ENCODE measurements at places on chromosomes 1 and 21.

DNA sequence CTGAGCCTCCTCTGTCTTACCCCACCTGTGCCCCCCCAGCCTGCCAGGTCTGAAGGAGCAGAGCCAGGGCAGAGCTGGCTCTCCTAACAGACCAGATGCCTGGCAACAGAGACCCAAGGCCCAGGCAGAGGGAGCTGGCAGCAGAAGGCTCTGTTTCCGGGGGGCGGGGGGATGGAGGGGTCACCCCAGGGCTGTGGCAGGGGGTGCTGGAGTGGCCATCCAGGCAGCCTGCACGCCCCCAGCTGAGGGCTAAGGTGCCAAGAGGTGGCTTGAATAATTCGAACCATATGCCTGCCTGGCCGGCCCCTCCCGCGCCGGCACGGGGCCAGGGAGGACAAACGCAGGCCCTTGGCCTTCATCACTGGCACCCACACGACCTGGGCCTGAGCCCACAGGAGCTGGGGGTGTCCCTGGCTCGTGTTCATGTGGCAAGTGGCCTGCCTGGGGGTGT lies 16.0 kb upstream of the PLEKHG5 start:
- no peak for DNase-seq

- no peak for DNase-seq
Measured at GRCh38 chr1:19210772-19211549, 895 bp upstream of the UBR4 start.

DNA sequence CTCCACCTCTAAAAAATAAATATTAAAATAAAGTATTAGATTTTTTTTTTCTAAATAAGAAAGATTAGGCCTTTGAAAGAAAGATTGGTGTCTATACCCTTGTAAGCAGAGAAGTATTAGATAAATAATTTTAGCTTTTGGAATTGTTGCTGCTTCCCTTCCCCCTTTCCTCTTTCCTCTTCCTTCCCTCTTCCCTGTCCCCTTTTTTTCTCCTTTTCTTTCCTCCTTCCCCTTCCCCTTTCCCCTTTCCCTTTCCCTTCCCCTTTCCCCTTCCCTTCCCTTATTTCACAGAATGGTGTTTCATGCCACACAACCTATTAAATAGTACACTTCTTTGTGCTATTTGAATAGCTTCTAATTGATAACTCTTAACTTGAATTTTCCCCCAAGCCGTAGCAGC lies 69.8 kb upstream of the QSOX1 start:
- DNase-seq = no peak

DNA sequence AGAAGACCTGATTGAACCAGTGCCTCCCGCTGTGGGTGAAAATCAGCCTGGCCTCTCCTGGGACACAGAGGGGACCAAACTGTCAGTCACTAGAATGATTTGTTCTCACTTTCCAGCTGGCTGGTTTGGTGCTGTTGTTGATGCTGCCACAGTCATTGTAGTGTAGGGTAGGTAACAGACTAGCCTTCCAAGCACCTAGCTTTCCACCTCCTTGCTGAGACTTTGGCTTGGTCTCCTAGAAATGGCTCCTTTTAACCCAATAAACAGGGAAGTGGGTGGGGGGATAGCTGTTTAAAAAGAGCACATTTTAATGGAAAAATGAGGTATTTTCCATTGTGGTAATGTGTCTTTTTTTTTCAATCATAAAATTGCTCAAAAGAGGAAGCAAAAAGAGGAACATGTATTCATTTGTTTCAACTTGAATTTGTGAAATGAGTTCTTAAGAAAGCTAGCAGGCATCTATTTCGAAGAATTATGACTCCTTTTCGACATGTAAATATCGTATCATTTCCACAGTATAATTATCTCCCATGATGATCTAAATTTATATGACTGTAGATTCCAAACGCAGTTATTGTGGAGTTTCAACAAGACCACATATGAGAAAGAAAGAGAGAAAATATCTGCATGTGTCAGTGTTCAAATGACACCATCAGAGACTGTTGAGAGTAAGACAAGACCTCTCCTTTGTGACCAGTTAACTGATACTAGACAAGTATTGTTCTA lies 190.1 kb downstream of the HLX start:
- no peak for DNase-seq

DNA sequence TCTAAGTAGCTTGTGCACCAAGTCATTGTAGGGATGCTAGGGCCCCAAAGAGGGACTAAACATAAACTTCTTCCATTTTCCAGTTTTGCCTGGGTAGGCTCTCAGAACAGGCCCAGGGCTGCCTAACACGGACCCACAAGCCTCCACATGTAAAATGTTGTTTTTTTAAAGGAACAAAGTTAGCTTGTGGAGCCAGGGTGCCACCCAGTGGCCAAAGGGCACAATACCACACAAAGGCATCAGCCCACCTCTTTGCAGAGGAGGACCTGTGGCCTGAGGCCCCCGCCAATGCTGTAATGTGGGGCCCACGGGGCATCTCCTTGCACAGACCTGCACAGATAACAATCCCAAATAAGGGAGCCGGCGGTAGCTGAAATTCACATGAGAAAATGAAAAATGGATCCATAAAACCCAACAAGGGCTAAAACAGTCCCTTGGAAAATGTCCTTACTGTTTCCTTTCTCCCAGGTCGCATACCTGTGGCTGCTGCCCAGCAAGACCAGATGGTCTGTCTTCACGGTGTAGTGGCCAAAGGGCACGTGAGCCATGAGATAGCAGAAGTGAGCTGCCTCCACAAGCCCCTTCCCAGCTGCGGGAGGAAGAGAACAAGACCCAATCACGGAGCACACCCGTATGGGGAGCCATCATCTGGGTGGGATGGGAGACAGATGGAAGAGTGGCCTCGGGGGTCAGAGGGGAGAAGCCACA lies 23.8 kb downstream of the SEC16B start:
- no peak for DNase-seq

DNA sequence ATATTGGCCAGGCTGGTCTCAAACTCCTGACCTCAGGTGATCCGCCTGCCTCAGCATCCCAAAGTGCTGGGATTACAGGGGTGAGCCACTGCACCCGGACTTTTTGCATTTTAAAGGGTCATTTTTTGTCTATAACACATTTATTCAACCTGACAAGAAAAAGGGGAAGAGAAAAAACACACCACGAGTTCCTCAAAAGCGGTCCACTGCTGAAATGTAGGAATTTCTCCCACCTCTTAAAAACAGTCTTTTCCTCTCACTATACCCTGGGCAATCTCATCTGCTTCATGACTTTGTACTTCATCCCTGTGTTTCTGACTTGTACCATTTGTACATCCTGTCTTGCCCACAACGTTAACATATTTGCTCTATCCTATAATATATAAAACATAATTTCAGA lies 413.3 kb upstream of the PTBP2 start:
- DNase-seq = no peak

- DNase-seq = no peak
Measured at GRCh38 chr1:26197813-26198212, 7.4 kb downstream of the CATSPER4 start.

DNA sequence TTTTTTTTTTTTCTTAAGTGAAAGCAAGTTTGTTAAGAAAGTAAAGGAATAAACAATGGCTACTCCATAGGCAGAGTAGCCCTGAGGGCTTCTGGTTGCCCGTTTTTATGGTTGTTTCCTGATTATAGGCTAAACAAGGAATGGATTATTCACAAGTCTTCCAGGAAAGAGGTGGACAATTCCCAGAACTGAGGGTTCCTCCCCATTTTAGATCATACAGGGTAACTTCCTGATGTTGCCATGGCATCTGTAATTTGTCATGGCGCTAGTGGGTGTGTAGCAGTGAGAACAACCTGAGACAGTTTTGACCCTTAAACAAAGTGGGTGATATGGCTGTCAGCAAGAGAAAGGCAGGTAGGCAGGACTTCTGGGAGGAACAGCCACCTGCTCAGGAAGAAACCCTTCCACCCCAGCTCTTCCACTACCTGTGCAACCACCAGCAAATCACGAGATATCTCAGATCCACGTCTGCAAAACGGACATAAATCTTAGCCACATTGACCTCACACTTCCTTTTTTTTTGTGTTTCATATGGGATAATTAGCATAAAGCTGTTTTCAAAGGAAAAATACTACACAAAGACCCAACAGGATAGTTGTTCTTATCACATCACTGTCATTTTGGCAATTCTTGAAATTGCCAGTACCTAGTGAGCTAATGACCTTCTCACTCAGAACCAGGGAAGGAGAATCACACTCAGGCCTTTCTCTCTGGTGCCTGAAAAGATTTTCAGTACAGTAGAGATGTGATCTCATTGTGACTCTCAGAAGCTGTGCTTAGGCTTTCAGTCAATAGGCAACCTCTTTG lies 34.8 kb upstream of the DUSP10 start:
- DNase-seq = no peak

GRCh38 chr1:246214708-246215509 lies 292.2 kb downstream of the SMYD3 start:
- DNase-seq = peak; percentile 39

DNA sequence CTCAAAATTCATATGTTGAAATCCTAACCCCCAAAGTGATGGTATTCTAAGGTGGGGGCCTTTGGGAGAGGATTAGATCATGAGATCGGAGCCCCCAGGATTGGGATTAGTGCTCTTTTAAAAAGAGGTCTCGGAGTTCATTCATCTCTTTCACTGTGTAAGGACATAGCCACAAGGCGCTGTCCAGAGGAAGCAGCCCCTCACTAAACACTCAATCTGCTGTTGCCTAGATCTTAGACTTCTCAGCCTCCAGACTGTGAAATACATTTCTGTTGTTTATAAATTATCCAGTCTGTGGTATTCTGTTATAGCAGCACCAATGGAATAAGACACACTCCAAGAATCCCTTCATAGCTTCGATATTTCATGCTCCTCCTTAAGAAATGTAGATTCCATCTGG lies 12.4 kb upstream of the TIAM1 start:
- DNase-seq = no peak

GRCh38 chr1:61058483-61059245 lies 23.7 kb upstream of the NFIA start:
- DNase-seq = no peak
